ENCODE measurements at places on chromosomes 4 and X.

DNA sequence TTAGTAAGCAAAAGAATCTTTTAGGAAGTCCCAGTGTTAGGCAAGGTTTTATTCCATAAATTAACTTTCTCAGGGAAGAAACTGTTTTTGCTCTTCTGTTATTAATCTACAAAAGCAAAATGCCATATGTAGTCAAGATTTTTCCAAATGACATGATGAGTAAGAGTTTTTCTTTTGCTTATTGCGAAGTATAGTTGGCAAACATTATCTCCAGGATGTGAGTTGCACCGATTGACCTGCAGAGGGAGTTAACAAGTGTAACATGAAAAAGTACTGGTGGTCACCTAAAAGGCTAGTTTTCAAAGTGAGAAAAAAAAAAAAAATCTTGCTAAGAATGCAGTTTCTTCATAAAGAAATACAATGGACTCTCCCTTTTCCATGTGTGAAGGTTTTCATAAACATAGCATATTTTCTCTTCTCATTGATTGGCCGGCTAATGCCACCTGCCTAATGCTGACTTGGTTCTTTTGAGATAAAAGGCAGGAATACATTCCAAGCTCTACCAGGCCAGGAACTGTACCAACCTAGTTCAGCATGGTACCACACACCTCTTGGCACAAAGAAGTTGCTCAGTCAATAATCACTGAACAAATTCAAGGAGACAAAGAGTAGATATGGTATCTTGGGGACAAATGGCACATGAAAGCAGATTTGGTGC is 100.2 kb downstream of the LNX1 start:
- peak; percentile 65 for DNase-seq

DNA sequence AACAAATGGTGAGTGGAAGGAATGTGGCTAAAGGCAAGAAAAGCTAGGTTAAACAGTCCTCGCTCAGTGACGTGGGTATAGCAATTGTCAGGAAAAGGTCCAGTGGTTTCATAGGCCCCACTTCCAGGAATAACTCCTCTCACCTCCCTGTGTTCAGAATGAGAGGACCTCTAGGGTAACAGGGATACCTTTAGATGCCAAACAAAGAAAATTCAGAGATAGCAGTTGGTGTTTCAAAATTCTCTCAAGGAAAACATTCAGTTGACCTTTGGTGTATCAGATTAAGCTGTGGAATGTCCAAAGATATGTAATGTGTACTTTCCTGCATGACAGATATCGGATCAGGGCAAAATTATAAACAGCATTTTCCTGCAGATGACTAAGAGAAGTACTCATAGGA is 155.9 kb downstream of the ARHGAP6 start:
- no peak for DNase-seq

GRCh38 chr4:57124145-57124544 is 14.0 kb upstream of the IGFBP7 start:
- DNase-seq, result no peak

DNA sequence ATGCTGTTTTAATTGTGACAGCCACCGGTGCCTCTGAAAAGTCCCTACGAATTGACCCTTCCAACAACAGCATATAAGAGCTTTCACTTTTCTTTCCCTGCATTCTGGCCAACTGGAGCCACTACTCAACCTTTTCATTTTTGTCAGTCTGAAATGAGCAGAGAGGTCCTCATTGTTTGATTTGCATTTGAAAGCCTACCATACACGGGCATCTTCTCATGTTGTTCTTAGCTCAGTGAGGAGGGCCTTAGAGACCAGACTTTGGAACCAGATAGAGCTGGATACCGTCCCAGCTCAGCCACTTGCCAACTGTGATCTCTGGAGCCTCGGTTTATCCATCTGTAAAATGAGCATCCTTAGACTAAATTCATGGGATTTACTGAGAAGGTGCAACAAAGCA is 16.9 kb upstream of the TMSB4X start:
- DNase-seq, result no peak

GRCh38 chrX:103356130-103356798 is at the start of gene TCEAL9:
Gene TCEAL9 (plus strand): TSS chrX:103356506. CDS start chrX:103357685, 1,179 bp downstream.
- peak; percentile 51 for DNase-seq

- DNase-seq, result no peak
Observed at GRCh38 chr4:184645904-184646610, 3.2 kb downstream of the CASP3 start.

DNA sequence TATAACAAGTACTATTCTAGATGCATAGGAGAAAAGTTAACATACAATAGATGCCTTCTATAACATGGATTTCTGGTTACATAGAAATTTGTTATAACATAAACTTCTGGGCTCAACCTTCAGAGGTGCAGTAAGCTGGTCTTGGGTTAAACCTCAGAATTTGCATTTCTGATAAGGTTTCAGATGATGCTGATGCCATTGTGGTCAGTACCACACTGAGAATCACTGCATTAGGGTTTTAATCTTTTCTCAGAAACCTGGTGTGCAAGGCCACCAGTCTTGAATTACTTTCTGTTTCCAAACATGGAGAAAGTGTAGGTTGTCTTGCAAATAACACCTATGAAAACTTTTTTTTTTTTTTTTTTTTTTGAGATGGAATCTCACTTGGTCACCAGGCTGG is 146.2 kb downstream of the SPOCK3 start:
- no peak for DNase-seq

DNA sequence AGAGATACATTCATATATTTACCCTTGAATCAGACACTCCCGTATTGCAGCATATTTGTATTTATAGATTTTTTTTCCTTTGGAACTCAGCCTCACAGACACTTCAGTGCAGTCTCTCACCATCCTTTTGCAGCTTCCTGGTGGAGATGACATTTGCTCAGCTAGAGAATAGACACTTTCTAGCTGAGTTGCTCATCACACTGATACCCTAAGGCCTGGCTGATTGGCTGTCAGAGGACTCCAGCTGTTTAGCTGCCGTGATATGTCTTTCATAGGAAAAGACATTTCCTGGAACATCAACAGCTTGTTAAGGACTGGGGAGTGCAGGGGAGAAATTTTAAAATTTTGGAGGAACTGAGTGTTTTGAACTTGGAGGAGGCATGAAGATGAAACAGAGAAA is 429.6 kb downstream of the SMARCA1 start:
- DNase-seq, result no peak

- peak; percentile 36 for DNase-seq
Observed at GRCh38 chrX:134172588-134173259, 64.3 kb upstream of the CCDC160 start.

DNA sequence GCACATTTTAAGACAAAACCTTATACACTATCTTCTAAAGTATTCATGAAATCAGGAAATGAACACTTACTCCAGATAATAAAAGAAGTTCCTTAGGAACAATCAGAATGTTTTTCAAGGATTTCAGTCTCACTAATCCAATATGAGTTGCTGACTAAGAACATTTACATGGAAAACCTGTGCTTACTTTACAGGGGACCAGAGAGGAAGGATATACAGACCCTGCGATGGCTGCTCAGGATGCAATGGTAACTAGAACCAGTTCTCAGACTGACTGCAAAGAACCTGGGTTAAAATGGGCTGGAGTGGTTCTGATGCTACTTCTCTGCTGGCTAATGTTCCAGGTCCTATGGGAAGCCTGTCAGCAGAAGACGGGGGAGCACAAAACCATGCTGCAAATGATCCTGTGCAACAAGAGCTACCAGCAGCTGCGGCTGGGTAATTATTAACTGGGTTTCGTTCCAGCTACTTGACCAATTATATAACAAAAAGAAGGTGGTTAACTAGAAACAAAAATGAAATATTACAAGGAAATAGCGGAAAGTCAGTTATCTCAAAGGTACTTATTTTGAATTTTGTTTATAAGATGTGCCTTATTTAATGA is 85.3 kb downstream of the ANXA10 start:
- no peak for DNase-seq

- no peak for DNase-seq
Observed at GRCh38 chr4:151991001-151991883, 230.4 kb upstream of the GATB start.

DNA sequence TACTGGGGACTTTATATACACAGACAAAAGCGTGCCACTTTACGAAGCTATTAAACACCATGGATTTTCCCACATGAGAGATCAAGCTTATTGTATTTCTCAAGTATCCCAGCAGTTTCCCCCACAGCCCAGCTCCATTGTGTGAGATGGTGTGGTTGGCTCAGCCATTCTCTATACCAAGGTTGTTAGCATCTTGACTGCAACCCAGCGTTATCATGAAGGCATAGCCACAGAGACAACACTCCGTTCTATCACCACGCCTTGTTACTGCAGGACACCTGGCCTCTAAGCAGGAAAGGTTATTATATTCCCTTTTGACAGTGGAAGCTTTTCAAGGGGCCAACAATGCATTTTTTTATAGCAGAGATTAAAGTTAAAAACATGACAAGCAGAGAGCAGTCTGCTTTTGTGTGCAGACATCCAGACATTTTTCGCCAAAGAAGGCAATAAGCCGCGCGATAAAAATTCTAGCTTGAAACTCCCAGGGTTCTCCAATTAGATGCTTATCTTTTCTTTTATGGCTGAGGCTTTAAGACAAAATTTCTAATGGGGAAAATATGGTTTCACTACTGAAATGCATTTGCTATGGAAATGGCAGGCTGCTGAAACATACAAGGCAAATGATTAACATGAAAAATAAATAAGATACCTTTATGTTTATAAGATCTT is 206.1 kb downstream of the MID1 start:
- DNase-seq, result no peak

GRCh38 chr4:119794113-119794512 is 165.5 kb upstream of the PDE5A start:
- no peak for DNase-seq

DNA sequence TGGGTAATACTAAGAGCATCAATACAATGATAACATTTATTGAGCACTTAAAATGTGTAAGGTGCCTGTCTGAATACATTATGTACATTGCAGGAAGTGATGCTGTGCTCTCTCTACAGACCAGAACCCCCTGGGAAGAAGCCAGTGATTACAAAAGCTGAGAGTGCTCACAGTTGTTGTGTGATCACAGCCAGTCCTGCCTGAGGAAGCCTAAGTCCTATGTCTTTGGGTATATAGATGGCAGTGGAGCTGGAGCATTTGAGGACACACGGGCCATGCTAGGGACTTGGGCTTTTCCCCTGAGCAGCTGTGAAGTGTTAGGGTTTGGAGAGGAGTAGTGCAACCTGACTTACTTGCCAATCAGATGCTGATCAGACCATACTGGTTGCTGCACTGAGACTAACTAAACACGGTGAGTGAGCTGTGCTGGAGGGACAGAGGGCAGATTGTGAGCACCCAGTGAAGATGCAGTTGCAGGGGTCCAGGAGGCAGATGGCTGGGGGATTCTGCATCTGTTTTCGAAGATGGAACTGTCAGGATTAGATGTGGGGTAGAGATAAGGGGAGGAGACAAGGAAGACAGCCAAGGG is 60.8 kb upstream of the TBC1D14 start:
- DNase-seq, result no peak

GRCh38 chrX:131951166-131951565 is 71.9 kb upstream of the STK26 start:
- no peak for DNase-seq

GRCh38 chr4:121397941-121398601 is 17.3 kb upstream of the QRFPR start:
- no peak for DNase-seq

DNA sequence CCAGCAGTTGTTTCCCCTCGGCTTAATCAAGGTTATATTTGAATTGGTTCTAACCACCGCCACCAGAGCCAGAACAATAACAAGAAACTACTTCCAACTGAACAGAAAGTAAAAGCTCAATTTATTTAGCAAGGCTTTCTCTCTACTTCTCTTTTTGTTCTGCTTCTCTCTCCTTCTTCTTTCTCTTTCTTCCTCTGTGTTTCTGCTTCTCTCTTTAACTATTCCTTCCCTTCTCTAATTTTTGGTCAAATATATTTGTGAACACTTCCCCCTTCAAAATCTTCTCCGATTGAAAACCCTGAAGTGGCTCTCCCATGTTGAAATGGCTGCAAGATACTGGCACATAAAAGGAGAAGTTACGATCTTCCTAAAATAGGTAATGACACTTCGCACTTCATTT is 1195.9 kb upstream of the PRKX start:
- peak; percentile 48 for DNase-seq

- no peak for DNase-seq
Observed at GRCh38 chrX:43849173-43849572, 33.1 kb downstream of the MAOB start.

- DNase-seq, result no peak
Observed at GRCh38 chr4:151231915-151232595, 44.9 kb upstream of the PRSS48 start.

- DNase-seq, result no peak
Observed at GRCh38 chr4:100118181-100118580, 72.1 kb downstream of the DDIT4L start.

- no peak for DNase-seq
Observed at GRCh38 chr4:106607558-106607957, 239.0 kb upstream of the GIMD1 start.

DNA sequence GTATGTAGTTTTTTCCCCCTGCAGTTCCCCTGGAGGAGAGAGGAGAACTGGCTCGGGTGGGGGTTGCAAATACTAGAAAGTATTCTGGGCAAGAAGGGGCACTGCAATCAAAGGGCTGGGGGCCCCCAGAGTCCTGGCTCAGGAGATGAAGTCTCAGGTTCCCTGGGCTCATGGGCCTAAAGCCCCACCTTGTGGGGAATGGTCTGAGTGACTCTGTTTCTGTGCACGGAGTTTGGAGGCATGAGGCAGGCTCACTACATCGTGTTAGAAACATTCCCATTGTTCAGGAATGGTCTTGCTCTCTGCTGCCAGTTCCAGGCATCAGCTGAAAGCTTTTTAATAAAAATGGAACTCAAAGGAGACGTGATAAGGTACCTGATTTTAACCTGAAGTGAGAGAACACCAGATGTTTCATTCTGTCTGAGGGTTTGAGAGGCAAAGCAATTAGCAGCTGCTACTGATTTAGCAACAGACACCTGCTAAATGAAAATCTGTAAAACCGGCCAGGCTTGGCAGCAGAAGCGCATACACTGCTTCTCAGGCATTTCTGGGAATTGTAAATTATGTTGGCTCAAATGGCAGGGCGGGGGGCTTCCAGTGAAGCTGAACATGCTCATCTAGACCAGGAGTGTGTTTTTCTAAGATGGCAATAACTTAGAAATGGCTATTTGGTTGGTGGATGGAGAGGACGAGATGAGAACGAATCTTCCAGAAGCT is 122.7 kb downstream of the TMEM164 start:
- no peak for DNase-seq

- DNase-seq, result no peak
Observed at GRCh38 chr4:16926214-16926613, 27.8 kb upstream of the LDB2 start.

GRCh38 chrX:153634832-153635231 is 12.2 kb upstream of the DUSP9 start:
- no peak for DNase-seq

DNA sequence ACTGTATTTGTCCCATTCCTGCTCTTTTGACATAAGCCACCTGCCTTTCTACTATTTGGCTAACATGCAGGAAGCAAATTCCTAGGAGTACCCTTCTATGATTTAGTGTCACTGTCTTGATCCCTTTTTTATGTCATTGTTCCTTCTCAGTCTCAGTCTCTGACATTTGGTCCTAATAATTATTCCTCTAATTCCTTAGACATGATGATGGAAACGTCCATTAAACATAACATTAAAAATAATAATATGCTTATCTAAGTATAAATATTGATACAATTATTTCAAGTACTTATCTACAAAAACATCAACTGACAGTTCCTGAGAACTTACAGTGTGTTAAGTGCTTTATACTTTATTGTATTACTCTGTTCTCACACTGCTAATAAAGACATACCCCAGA is 857.0 kb upstream of the LCORL start:
- no peak for DNase-seq
